ENCODE measurements at places on chromosomes 5 and 9.

DNA sequence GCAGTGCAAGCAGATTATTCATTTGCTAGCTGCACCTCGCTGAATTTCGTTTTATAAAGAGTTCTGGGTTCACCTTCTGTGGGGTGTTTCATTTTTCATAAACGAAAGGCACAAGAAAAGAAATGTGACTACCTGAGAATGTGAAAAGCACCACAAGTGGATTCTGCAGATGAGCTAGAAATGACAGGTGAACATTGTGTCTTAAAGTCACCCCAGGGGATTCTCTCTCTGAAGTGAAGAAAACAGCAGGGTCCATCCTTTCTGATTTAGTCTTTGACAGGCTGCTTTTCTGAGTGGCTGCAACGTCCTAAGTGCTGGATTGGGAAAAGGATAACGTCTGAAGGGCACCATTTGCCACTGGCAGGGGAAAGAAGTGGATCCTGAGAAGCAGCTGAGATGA lies 469.3 kb downstream of the SPATA31D1 start:
- DNase-seq: no peak

DNA sequence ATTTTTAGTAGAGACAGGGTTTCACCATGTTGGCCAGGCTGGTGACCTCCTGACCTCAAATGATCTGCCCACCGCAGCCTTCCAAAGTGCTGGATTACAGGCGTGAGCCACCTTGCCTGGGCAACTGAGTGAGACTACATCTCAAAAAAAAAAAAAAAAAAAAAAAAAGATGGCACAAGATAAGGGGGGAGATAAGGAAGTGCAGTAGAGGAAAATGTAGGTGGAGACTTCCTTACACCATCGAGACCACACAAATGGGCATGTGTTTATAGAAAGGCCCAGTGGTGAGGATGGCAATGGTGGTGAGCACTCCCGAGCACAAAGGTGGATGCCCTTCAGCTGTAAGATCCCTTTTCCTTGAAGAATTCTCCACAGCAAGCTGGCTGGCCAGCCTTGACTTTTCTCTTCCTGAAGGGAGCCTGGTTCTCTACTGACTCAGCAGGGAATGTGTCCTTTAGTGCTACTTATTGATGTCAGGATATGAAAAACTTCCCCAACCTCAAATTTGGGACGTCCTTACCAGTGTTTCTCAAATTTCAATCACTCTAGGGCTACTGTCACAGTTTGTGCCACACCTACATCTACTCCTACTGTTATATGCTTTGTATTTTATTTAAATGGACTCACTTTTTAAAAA lies 28.2 kb downstream of the ERGIC1 start:
- DNase-seq: no peak

DNA sequence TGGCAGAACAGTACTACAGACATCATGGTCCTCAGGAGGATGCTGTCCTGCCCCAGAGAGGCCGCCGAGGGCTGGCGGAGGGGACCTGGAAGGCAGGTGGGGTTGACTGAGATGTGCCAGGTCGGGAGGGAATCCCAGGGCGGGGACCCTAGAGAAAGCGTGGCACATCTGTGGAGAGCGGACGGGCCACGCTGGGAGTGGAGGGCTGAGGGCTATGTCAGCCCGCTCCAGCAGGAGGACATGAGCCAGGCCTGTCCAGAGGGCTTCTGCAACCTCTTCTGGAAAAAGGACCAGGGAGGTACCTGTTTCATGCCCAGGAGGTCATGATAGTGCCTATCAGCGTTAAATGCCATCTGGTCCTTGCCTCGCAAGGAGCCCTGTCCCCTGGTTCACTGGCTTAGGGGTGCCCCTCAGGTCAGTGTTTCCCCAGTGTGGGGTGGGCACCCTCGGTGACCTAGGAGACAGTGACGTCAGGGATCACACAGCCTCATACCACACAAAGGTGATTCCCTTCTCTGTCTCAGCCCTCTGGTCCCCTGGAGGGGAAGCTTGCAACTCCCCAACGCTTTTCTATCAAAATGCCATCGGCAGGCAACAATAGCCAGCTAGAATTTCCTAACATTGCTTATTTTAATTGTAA lies 103.6 kb upstream of the IER5L start:
- no peak for DNase-seq

DNA sequence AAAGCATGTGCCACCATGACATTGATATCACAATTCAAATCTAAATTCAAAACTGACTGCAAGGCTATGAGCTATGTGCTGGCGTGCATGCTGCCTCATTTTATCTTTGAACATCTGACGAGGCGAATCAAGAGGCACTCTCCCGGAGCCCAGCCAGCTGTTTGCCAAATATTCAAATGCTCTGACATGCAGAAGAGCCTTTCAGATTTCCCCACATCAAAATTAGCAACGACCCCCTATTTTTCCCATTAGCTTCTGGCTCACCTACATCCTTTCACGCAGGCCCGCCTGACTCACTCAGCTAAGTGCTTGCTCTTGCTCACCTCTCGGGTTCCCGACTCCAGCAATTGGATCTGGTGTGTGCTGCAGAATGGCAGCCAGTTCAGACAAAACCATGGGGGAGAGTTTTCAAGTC lies 159.0 kb downstream of the NR2F1-AS1 start:
- no peak for DNase-seq

- DNase-seq: no peak
Observed at GRCh38 chr5:9538504-9538903, 7.4 kb downstream of the SEMA5A start.

DNA sequence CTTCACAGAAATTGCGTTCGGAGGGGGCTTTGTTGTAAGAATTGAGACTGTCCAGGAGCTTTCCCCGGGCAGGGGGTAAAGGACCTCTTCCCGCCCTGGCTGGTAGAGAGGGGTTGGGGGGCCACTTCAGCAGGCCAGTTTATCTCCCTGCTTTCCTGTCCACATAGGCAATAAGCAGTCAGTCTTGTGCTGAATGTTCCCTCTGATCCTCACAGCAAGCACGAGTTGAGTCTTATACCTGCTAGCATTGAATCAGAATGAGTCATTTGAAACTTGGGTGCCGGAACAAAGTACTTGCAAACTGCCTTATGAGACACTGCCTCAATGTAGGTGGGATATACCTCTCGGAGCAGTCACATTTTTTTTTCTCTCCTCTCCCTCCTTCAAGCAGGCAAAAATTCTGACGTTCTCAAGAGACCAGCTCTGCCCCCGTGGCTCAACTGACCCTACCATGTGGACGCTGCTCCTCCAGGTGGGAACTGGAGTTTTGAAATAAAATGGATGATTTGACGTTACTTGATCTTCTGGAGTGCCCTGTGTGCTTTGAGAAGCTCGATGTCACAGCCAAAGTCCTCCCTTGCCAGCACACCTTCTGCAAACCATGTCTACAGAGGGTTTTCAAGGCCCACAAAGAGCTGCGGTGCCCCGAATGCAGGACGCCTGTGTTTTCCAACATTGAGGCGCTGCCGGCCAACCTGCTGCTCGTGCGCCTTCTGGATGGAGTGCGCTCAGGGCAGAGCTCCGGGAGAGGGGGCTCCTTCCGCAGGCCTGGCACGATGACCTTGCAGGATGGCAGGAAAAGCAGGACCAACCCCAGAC lies 1.3 kb downstream of the SH3RF2 start:
- DNase-seq: no peak

DNA sequence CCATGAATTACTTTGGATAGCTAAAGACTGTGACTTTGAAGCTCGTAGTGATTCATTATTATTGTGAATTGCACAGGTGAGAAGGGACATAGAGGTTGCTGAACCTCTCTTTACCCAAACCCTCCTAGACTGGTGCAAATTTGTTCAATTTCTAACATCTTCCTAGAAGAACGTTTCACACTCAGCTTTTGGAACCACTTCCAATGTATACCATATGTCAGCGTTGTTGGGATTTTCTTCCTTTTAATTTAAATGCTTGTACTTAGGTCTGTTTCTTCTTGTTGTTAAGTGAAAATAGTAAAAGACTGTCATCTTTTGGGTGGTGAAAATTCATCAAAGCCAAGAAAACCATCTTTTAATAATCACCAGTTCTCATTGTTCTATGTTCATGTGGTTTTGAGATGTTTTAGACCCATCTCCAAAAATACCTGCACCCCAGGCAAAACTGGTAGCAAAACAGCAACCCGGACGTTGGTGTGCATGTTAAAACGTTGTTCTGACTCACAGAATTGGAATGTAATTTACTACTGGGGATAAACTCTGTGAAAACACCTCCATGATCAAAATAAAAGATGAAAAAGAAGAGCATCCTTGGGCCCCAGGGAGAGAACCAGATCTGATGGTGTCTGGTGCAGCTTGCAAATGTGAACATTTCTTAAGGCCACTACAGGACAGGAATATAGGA lies 238.3 kb downstream of the NPR3 start:
- no peak for DNase-seq

GRCh38 chr9:38234479-38235170 lies 157.9 kb upstream of the ALDH1B1 start:
- DNase-seq: no peak
